Stimulated activated CD4-positive, alpha-beta T cell treated with anti-CD3 and anti-CD28 coated beads, Interleukin-15, amount 100 ng/mL, for 24 hours (primary cell): ENCODE measurements at places on chromosomes 6 and 20.
A peak's percentile ranks its signal among the peaks of the same experiment; 100 is the strongest.

DNA sequence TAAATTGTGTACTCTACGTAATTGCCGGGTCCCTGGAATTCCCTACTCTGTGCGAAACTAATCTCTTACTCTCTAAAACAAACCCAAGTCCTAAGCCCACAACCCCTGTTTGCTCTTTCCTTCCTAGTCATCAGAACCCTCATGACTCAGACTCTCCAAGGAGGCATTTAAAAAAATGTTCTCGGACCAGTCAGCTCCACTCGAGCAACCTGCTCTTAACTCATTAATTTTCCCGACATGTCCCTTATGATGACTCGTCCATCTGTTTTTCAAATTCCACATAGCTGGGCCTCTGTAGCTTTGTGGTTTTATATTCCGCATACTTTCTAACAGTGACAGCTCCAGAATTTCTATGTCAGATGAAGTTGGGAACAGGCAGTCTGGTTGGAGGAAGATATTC lies 2.6 kb upstream of the MUC22 start:
- DNase-seq: no peak

GRCh38 chr20:36210436-36211021 lies 25.7 kb upstream of the AAR2 start:
- DNase-seq: no peak

GRCh38 chr20:45416917-45417316 lies 976 bp downstream of the PIGT start:
- no peak for DNase-seq

DNA sequence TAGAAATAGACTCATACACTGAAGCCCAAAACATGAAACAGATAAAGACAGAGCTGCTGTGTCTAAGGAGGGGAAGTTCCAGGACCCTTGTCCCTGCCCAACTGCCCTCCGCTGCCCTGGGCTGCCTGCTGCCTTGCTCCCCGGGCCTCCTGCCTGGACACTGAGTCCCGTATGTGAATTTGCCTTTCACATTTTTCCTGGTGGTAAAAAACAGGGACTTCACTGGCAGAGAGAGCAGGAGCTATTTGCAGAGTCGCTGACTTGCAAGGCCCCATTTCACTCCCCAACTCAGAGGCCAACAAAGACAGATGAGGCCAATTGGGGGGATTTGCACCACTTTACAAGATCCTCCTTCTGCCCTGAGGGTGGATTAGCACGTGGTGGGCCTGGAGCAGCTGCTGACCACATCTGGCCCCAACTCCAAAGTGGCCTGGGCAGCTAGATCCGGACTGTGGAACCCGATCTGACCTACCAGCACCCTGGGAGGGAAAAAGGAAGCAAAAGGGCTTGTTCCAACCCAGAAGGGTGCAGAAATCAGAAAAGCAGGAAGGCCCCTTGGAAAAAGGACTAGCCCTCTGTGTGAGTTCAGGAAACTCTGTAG lies 61.4 kb downstream of the NOL4L start:
- DNase-seq: no peak

GRCh38 chr20:20393207-20394120 lies 25.6 kb downstream of the INSM1 start:
- no peak for DNase-seq

DNA sequence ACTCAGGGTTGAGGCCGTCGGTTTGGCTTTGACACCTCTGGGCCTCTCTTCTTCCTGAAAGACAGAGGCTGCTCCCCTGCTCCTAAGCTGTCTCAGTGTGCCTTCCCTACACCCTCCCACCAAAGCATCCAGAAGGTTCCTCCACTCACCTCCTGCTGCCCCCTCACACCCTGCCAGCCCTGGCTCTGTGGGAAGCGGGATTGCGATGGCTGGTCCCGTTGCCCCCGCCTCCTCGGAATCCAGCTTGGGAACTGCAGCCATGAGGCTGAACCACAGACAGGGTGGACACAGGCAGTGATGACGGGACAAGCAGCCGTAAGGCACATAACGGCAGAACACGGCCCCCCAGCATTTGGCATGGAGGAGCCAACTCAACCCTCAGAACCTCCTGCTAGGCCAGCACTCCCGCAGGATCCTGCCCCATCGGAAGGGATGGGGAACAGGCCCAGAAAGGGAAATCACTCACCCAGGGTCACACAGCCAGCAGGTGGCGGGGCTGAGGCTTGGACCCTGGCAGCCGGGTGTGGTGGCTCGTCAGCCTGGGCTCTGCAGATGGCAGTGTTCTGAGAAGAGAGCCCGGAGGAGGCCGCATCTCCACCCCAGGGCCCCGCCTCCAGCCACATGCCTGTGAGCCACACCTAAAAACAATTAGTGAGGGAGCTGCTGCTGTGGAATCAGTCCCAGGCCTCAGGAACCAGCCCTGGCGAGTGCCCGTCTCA lies 139.6 kb downstream of the PHACTR3 start:
- DNase-seq: peak; percentile 7

DNA sequence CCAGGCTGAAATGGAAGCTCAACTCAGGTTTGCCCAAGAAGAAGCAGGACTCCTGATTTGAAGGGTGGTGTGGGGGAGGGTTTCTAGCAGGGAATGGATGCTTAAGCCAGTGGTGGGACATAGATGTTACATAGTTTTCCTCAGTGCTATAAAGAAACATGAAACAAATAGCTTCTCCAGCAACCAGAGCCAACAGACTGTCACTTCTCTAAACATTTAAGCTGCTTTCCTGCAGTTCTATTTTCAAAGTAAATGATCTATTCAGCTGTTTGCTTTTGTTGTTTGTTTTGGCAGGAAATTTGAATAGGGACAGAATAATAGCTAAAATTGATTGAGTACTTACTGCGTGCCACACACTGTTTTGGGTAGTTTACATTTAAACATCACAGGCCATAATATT lies 169.0 kb downstream of the UST start:
- no peak for DNase-seq

GRCh38 chr6:113668641-113669408 lies 188.3 kb upstream of the MARCKS start:
- no peak for DNase-seq

- DNase-seq: peak; percentile 34
These were observed 38.6 kb downstream of the PREX1 start for GRCh38 chr20:48789185-48789668.

DNA sequence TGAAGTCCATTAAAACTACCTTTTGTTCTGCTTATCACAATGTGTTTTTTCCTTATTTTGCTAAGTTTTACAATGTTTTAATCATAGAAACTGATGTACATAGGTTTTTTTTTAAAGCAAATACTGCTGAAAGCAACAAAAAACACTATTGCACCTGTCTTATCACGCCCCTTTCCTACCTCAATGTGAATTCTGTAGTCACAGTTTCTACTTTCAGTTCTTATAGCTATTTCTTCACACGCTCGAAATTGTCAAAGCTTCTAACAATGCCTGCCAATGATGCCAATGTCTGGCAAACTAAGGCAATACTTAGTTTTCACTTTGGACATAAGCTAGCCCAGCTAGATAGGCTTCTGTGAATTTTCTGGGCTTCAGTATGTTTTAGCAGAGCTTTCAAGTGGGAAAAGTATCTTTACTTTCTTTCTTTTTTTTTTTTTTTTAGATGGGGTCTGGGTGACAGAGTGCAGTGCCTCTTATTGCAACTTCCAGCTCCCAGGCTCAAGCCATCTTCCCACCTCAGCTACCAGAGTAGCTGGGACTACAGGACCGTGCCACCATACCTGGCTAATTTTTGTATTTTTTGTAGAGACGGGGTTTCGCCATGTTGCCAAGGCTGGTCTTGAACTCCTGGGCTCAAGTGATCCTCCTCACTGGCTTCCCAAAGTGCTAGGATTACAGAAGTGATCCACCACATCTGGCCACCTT lies 85.5 kb upstream of the HTR1B start:
- DNase-seq: no peak

DNA sequence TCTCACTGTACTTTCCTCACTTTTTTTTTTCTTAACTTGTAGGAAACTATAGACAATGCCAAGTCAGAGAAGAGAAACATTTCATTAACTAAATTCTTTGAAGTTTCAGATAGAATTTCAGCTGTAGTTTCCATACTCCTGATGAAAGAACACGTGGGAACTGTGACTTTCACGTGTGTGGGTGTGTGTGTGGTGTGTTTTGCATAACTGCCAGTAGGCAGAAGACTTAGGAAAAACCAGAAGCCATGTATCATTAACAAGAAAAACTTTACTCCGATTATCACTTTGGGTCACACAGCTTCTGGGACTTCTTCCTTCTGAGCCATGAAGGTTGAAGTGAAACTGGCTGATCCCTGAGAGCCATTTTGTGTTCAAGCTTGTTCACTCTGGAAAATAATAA lies 483.3 kb downstream of the TFAP2B start:
- no peak for DNase-seq

- DNase-seq: no peak
These were observed 300.7 kb downstream of the TENT5A start for GRCh38 chr6:81451787-81452186.

GRCh38 chr6:82890240-82890639 lies 175.4 kb downstream of the UBE3D start:
- no peak for DNase-seq

- no peak for DNase-seq
These were observed 12.6 kb upstream of the PIGU start for GRCh38 chr20:34689486-34689885.

GRCh38 chr6:106112433-106112832 lies 26.3 kb downstream of the PRDM1 start:
- DNase-seq: no peak

- DNase-seq: no peak
These were observed 471.8 kb upstream of the AGPAT4 start for GRCh38 chr6:161745594-161746141.

GRCh38 chr20:48139262-48140041 lies 354.2 kb upstream of the SULF2 start:
- no peak for DNase-seq

- DNase-seq: no peak
These were observed 174.0 kb downstream of the RNF144B start for GRCh38 chr6:18561037-18561750.

GRCh38 chr6:31190488-31190887 lies 20.0 kb upstream of the POU5F1 start:
- no peak for DNase-seq

GRCh38 chr20:50353289-50353961 lies 156.8 kb upstream of the PTPN1 start:
- DNase-seq: no peak

GRCh38 chr20:41049451-41049850 lies 20.8 kb downstream of the TOP1 start:
- no peak for DNase-seq

GRCh38 chr6:89144354-89144906 lies 1.4 kb upstream of the PM20D2 start:
- DNase-seq: no peak

- DNase-seq: no peak
These were observed 30.3 kb upstream of the AFDN start for GRCh38 chr6:167796192-167796981.

- no peak for DNase-seq
These were observed 49.2 kb downstream of the TBC1D32 start for GRCh38 chr6:121285041-121285440.

GRCh38 chr20:53128004-53128403 lies 155.8 kb downstream of the TSHZ2 start:
- no peak for DNase-seq

DNA sequence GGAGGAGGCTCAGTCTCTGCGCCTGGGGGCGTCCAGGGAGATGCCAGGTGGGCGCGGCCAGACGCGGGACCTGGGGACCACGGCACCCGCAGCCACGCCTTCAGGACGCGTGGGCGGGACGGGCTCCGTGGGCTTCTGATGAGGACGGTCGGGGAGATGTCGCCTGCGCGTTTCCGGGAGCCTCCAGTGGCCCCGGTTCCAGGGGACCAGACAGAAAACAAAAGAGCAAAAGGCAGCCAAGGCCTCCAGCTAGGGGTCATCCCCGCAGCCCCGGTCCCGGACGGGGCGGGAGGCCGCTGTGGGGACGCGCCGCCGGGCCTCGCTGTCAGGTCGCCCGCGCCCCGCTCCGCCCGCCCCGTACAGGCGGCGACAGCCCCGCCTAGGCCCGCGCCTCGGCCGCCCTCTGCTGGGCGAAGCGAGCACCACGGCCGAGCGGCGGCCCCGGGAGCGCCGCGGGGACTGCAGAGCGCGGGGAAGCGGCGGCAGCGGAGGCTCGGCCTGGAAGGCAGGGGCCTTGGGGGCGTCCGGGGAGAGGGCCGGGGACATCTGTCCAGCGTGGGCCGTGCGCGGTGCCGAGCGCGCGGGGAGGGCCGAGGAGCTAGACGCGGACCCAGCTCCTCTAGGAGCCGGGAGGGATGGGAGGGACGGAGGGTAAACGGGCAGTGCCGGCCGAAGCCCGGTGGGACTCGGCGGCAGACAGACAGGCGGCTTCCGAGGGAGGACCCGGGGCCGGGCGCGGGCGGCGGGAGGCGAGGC lies 48.7 kb downstream of the TMEM242 start:
- DNase-seq: peak; percentile 85

- no peak for DNase-seq
These were observed 25.8 kb downstream of the HLA-C start for GRCh38 chr6:31246051-31246521.

GRCh38 chr20:54385746-54386145 lies 89.6 kb upstream of the DOK5 start:
- DNase-seq: no peak

DNA sequence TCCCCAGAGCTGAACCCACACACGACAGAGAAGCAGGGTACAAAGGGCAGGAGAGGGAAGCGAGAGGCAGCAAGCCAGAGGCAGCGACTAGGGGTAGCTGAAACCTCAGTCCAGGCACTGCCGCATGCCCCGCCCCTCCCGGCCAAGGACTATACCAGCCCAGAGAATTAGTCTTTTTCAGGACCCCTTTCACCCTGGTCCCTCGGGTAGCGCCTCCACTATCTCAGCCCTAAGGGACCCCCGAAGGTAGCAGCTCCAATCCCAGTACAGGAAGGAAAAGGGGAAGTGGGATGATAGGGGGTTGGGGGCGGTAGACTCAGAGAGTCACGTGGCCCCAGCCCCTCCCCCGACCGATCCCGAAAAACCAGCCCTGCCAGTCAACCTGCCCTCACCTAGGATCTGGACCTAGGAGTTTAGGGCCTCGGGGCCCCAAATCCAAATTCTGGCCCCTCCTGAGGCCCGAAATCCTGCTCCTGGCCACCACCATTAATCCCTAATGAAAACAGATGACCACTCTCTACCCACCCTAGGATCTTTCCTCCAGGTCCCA lies 1.3 kb downstream of the RGL2 start:
- no peak for DNase-seq

- DNase-seq: peak; percentile 2
These were observed 93.3 kb upstream of the MARCKS start for GRCh38 chr6:113763876-113764275.

- no peak for DNase-seq
These were observed 67.7 kb downstream of the GFRA4 start for GRCh38 chr20:3595541-3595940.

- DNase-seq: peak; percentile 77
These were observed 33.6 kb downstream of the APCDD1L start for GRCh38 chr20:58481481-58482021.

DNA sequence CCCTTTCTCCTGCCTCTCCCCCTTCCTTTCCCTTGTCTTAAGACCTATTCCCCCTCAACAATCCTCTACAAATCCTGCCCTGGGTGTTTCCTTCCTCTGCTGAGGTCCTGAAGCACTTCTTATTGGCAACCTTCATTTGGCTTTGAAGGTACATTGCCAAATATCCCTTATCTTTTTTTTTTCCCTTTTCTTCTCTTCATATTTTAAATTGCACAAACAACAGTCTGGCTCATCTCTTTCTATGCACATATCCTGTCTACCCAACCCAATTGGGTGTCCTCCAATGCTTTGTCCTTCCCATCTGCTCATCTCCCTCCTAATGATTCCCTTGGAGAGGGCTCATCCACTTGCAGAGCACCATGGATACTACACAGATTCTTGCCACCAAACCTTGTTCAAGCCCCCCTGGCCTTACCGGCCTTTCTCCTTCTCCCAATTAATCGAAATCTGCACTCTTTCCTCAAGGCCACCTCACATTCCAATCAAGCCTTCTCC lies 537.9 kb upstream of the JARID2 start:
- no peak for DNase-seq

GRCh38 chr6:52330470-52330869 lies 31.5 kb upstream of the PAQR8 start:
- DNase-seq: no peak
